Left forelimb (tissue), 1 donor: ENCODE measurements at places on chromosomes 1 and 21.

- no peak for DNase-seq
Measured at GRCh38 chr1:38558500-38559445, 300.8 kb downstream of the RRAGC start.

DNA sequence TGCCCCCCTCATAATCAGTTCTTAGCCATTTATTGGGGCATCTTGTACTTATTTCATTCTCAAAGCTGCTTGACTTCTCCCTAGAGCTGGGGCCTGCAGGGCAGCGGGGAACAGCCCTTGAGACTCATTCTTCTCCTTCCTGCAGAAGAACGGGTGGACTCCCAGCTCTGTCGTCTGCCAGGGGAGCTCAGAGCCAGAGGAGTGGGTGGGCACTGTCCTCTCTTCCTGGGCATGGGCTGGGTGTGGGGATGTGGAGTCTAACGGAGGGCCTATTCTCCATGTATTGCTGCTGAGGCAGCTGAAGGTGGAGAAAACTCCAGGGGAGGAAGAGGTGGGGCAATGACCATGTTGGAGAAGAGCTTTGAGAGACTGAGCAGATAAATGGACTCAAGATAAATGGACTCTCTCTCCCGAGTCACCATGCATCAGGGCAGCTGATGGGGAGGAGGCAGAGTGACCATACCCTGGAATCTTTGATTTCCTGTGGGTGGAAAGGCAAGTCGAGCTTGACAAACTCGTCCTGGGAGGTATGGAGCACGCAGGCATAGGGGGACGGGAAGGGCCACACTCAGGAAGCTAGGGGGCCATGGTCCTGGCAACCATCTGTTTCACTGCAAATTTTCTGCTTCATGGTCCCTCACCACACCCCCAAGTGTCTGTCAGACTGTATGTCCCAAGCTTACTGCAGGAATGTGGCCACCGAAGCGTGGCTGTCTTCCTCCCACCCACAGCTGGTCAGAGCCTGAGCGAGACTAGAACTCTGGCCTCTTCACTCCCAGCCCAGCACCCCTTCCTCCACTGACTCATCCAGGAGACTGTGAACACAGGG lies 56.9 kb upstream of the ATP2B4 start:
- DNase-seq, result no peak

GRCh38 chr1:112866151-112866550 lies 89.8 kb downstream of the SLC16A1 start:
- no peak for DNase-seq

- no peak for DNase-seq
Measured at GRCh38 chr21:28971171-28971570, 21.5 kb downstream of the LTN1 start.

GRCh38 chr21:39003982-39004633 lies 179.1 kb downstream of the PSMG1 start:
- no peak for DNase-seq

GRCh38 chr1:192817246-192817645 lies 8.4 kb downstream of the RGS2 start:
- no peak for DNase-seq

GRCh38 chr1:6502000-6502891 lies 10.8 kb upstream of the PLEKHG5 start:
- DNase-seq, result peak; percentile 82

GRCh38 chr1:218521414-218522169 lies 176.5 kb downstream of the TGFB2 start:
- DNase-seq, result no peak
